Stimulated activated CD8-positive, alpha-beta memory T cell treated with anti-CD3 and anti-CD28 coated beads, Interleukin-2, amount 100 ng/mL, for 1 hour (primary cell): ENCODE measurements at places on chromosomes 13 and 19.

DNA sequence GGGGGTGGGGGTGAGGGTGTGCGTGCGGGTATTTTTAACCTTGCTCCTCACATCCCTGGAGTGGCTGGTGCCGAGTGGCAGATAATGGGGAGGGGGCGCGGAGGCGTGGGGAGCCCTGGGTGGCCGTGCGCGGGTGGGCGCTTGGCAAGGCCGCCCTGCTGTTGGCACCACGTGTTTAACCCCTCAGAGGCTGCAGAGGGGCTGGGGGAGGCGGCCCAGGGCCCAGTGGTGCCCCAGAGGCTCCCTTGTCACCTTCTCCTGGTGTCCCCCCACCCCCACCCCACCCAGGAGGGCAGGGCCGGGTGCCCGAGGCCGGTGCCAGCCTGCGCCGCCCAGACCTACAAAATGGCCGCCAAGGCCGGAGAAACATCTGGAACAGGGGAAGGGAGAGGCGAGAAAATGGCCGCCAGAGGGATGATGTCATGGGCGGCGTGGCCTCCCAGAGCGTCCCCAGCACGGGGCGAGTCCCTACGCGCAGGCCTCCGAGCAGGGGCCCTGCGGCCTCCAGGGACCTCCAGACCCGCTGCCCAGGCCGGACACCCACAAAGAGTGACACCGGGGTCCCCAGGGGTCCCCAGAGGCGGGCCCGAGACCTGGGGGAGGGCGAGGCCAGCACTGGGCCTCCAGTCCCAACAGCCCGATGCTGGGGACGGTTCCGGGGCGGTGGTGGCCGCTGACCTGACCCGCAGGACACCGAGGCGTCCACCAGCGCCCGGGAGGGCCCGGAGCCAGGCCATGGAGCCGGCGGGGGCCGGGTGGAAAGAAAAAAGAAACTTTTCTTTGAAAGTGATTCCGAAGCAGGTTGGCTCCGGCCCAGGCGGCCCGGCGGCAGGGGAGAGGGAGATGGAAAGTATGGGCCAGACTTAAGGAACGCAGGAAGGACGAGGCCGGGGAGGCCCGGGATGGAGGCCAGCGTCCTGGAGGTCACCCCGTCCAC lies 38.2 kb downstream of the NFIC start:
- DNase-seq: no peak

DNA sequence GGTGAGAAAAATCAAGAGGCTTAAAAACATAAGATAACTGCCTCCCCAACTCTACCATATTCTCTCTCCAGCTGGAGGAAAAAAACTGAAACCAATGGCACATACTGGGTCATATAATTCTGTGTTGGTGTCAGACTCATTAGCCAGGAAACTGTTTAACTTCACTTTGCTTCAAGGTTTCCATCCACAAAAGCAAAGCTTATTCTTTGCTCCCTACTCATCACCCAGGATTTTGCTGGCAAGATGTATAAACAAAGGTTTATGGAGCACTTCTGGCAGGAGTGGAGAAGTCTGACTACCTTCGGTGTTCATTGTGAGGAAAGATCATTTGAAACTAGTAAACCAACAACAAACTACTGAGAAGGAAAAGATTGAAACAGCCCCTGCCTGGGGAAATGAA lies 197.5 kb upstream of the SERP2 start:
- DNase-seq: no peak

GRCh38 chr13:28719227-28720055 lies 671 bp upstream of the SLC46A3 start:
- DNase-seq: no peak

- no peak for DNase-seq
Measured at GRCh38 chr13:102729560-102730270, 34.9 kb upstream of the METTL21C start.

- no peak for DNase-seq
Measured at GRCh38 chr13:42116225-42116624, 67.8 kb downstream of the DGKH start.

- no peak for DNase-seq
Measured at GRCh38 chr19:279231-279630, 12.0 kb downstream of the PLPP2 start.

DNA sequence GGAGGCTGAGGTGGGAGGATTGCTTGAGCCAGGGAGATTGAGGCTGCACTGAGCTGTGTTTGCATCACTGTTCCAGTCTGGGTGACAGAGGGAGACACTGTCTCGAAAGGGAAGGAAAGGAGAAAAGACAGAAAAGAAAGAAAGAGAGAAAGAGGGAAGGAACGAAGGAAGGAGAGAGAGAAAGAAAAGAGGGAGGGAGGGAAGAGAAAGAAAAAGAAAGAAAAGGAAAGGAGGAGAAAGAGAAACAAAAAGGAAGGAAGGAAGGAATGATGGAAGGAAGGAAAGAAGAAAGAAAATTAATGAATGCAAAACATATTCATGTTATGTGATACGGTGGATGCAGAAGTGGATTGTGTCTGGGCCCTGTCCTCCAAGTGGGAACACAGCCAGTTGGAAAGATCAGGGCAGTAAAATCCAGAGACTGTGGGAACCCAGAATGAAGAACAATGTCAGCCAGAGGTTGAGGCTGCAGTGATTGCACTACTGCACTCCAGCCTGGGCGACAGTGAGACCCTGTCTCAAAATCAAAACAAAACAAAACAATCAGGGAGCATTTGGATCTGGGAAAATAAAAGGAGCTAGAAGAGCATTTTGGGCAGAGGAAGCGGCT lies 6.2 kb downstream of the PHLDB3 start:
- DNase-seq: no peak

DNA sequence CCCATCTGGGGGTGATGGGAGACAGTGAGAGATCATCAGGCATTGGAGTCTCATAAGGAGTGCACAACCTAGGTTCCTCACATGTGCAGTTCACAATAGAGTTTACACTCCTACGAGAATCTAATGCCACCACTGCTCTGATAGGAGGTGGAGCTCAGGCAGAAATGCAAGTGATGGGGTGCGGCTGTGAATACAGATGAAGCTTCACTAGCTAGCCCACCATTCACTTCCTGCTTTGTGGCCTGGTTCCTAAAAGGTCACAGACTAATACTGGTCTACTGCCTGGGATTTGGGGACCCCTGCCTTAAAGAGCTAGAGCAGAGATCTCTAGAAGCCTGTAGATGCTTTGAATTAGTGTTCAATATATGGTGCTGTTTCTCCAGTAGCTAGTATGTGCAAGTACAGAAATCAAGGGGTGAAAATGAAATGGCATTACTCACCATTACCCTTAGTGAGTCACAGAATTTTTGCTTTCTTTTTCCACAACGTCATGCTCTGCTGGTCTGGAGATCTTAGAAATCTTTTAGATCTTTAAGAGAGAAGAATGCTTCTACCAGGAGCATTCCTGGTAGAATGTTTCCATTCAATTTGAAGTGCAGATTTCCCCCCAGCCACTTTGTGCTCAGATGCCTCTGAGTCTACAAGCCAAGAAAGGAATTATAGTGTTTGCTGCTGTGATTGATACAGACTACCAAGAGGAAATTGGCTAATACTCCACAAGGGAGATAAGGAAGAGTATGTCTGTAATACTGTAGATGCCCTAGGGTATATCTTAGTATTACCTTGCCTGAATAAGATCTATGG lies 2301.2 kb downstream of the PCDH9 start:
- DNase-seq: no peak

DNA sequence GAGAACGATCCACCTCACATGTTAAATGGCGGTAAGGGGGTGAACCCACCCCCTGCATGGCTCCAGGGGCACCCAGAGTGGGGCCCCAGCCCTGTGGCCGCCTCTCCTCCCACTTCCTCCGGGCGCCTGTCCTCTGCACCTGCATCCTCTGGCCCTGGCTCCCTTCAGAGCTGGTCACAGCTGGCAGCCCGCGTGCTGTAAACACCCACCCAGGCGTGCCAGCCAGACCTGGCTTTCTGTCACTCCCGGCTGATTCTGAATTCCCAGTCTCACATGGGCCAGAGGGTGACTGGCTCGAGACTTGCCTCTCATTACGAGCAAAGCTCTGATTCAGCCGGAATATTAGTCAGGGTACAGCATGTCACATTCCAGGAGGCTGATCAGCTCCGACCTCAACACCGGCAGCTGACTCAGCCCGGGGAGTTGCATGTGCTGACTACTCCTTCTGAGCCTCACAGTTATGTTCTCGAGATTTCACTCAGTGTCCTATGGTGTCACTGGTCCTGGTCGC lies 75.1 kb downstream of the GNG7 start:
- no peak for DNase-seq

DNA sequence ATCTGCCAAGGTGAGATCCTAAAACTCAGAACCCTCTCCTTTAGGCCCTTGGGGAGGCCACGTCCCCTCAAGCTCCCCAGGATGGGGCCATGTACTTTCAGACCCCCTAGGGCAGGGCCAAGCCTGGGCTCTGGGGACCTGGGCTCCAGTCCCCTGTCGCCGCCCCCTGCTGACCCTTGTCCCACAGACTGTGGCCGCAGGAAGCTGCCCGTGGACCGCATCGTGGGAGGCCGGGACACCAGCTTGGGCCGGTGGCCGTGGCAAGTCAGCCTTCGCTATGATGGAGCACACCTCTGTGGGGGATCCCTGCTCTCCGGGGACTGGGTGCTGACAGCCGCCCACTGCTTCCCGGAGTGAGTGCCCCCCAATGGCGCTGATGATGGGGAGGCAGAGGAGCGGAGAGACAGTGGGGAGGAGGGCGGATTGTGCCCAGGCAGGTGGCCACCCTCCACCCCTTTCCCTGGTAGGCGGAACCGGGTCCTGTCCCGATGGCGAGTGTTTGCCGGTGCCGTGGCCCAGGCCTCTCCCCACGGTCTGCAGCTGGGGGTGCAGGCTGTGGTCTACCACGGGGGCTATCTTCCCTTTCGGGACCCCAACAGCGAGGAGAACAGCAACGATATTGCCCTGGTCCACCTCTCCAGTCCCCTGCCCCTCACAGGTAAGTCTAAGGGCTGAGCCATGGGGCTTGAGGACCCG lies 18.8 kb downstream of the HPN start:
- no peak for DNase-seq

DNA sequence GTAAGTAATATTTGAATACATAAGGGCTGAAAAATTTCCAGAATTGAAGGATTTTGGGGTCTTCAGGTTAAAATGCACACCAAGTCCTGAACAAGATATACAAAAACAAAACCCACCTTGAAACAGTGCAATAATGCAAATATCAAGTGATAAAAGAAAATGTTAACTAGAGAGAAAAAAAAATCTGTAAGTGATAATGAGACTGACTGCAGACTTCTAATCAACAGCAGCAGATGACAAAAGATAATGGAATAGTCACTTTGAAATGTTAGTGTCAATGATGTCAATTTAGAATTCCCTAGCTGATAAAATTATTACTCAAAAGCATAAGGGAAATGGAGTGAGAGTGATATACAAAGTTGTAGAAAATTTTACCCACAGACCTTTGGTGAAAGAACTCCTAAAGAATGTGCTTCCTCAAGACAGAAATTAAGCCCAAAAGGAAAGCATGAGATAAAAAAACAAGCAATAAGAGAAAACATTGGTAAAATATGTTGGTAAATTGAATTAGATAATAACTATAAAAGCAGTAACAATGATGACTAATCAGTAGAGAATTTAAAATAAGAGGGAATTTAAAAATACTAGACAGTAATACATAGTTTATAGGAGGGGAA lies 12.4 kb upstream of the DGKH start:
- no peak for DNase-seq

DNA sequence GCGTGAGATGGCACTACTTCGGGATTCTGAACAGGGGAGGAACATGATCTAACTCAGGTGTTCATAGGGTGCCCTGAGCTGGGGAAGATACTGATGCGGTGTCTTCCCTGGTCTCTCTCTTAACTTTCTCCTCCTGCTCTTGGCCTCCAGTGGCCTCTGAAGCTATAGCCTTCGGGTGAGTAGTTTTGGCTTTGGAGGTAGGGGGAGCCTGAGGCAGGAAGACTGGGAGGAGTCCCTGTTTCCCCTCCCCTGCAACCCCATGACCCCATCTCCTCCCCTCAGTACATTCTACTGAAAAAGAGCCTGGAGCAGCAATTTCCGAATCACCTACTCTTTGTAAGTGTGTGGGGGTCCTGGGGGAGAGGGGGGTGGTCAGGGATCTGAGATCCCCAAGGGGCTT lies 3.5 kb downstream of the SELENOV start:
- no peak for DNase-seq

GRCh38 chr19:11401808-11402543 lies 17.1 kb downstream of the RGL3 start:
- DNase-seq: no peak

DNA sequence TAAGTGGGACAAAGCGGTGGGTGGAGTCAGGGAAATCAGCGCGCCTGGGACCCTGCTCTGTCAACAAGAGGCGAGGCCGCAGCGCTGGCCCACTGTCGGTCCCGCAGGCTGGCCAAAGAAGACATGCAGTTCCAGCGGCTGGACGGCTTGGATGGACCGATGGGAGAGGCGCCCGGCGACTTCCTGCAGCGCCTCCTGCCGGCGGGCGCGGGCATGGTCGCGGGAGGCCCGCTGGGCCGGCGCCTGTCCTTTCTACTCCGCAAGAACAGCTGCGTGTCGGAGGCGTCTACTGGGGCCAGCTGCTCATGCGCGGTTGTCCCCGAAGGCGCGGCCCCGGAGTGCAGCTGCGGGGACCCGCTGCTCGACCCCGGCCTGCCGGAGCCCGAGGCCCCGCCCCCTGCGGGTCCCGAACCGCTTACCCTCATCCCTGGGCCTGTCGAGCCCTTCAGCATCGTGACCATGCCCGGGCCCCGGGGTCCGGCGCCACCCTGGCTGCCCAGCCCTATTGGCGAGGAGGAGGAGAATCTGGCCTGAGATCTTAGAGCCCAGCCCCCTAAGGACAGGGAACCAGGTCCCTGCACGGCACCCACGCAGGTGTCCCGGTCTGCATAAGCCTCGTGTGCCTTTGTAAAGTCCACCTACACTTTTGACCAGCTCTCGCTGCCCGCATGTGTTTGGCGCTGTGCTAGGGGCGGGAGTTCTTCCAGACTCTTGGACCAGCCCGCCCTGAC lies 6.1 kb downstream of the BEST2 start:
- peak; percentile 37 for DNase-seq

DNA sequence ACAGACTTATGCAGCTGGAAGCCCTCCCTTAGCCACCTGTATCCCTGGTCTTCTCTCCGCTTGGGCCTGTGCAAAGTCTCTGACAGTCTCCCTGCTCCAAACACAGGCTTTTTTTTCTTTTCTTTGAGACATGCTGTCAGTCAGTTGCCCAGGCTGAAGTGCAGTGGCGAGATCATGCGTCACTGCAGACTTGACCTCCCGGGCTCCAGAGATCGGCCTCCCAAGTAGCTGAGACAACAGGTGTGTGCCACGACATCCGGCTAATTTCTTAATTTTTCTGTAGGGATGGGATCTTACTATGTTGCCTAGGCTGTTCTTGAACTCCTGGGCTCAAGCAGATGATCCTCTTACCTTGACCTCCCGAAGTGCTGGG lies 1.6 kb downstream of the MZF1 start:
- no peak for DNase-seq

DNA sequence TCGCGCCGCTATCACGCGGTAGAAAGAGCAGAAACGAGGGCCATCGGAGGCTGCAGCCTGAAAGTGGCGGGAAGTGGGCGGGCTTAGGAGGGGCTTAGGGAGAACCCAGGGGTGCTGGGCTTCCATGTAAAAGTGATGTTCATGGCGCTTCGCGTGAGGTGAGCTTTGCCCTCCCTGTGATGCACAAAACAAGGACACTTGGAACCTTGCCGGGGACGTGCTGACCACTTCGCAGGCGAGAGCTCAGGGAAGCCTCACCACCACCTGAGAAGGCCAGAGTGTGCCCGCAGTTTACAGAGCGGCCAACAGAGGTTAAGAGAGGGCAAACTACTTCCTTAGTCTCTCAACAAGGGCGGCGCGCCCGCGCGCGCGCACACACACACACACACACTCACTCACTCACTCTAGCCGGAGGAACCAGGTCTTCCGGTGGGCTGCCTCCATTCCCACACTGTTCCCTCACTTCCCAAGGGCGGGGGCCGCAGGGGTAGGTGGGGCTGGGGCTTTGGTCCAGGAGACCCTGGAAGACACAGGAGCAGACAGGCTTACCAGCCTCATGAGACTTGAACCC lies 651 bp downstream of the GAPDHS start:
- DNase-seq: no peak

- DNase-seq: no peak
Measured at GRCh38 chr19:12646551-12646950, 20.0 kb downstream of the MAN2B1 start.
